ENCODE measurements at places on chromosomes 1 and 21.

- DNase-seq = no peak
Observed at GRCh38 chr1:241276391-241276790, 80.6 kb downstream of the RGS7 start.

GRCh38 chr1:15578921-15579682, 5.7 kb downstream of the AGMAT start:
- DNase-seq = peak; percentile 56

GRCh38 chr1:64433747-64434146, 36.2 kb upstream of the CACHD1 start:
- no peak for DNase-seq

- no peak for DNase-seq
Observed at GRCh38 chr21:44602463-44602850, 2.1 kb downstream of the KRTAP10-7 start.

DNA sequence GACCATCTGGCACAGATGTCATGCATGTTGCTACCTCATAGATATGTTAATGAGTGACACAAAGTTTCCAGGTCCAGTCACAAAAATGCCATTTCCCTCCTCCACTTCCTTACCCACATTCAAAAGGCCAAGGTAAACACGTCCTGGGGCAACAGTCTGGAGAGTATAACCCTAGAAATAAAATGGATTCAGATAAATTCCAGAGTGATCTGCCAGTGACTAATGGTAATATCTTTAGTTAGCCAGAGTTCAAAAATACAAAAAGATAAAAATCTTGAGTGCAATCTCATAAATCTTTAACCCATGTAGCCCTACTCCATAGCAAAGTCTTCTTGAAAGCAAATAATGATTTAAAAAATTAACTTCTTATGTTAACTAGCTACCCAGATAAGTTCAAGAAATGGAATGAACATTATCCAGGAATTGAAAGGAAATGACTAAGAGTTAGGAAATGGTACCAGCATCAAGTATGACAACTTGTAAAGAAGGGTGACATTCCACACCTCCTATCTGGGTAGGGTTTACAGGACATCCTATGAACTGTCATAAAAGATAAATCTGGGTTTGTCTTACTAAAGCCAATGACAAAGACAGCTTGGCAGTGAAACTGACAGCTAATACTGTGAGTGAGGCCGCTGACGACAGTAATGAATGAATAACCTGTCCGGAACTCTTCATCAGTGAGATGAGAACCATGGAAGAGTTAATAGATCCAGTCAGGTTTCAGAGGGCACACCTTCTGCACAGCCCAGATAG, 18.1 kb downstream of the RGS2 start:
- DNase-seq = no peak

GRCh38 chr1:184186167-184186566, 134.6 kb downstream of the TSEN15 start:
- no peak for DNase-seq

GRCh38 chr1:202805886-202806844, 2.1 kb downstream of the KDM5B start:
- DNase-seq = peak; percentile 38

GRCh38 chr1:3366126-3367051, 88.1 kb upstream of the ARHGEF16 start:
- no peak for DNase-seq

DNA sequence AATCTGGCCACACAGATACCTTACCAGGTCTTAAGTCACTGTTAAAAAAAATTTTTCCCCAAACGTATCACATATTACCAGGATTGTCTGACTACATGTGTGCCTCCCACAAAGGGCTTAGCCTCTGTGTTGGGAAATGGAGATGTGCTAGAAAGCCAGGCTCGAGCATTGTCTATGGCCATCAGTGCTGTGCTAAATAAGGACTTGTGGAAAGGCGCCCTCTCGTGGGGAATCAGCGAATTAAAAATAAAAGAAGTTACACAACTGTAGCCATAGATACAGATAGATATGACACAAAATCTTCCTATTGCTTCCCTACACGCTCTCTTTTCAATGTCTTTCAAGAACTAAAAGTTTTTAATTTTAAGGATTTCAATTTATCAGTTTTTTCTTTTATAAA, 47.5 kb upstream of the CRNN start:
- peak; percentile 84 for DNase-seq

DNA sequence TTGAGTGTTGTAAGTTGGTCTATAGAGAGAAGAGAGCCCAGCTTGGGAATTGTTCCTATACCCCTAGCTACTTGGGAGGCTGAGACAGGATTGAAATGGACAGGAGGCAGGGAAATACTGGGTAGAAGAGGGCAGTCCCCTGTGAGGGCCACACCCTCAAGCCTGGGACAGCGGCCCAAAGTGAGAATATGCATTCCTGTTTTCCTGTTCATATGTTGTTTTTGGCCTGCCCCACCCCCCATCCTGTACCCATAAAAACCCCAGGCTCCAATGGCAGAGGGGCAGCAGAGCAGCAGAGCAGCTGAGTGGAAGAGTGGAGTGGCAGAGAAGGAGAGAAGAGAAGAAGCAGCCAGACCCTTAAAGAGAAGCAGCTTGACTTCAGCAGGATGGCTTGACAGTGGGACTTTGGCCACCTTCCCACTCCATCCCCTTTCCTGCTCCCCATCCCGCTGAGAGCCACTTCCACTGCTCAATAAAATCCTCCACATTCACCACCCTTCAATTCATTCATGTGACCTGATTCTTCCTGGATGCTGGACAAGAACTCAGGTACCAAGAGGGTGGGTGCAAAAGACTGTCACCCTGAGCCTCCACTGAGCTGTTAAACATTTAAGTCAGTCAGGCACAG, 70.6 kb upstream of the PUM1 start:
- DNase-seq = no peak

DNA sequence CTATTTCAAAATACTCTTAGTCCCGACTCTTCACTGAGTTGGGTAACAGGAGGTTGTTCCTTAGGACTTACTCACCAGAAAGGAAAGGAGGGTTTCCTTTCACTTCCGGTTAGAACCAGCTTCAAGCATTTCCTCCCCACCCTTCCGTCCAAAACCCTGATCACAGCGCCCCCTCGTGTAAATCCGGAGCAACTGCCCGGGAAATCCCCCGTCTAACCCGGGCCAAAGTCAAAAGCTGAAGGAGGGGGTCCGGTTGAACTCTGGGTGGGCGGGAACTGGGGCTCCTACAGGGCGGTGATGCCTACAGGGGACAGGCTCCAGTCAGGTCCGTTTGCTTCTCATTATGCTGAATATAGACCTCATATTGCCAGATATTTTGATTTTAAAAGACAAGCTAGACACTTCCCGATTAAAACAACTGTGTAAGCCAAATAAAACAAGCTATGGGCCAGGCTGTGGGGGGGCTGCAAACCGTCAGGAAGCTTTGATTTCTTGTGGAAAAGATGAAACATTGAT, 15.0 kb upstream of the MTARC2 start:
- DNase-seq = peak; percentile 81

- DNase-seq = peak; percentile 36
Observed at GRCh38 chr21:33299181-33299752, 25.5 kb upstream of the IFNAR1 start.

GRCh38 chr1:80218112-80218511, 1211.6 kb upstream of the ADGRL4 start:
- no peak for DNase-seq

GRCh38 chr1:48948562-48948961, 171.9 kb upstream of the BEND5 start:
- DNase-seq = no peak

- DNase-seq = no peak
Observed at GRCh38 chr1:91650764-91651163, 150.1 kb downstream of the CDC7 start.

DNA sequence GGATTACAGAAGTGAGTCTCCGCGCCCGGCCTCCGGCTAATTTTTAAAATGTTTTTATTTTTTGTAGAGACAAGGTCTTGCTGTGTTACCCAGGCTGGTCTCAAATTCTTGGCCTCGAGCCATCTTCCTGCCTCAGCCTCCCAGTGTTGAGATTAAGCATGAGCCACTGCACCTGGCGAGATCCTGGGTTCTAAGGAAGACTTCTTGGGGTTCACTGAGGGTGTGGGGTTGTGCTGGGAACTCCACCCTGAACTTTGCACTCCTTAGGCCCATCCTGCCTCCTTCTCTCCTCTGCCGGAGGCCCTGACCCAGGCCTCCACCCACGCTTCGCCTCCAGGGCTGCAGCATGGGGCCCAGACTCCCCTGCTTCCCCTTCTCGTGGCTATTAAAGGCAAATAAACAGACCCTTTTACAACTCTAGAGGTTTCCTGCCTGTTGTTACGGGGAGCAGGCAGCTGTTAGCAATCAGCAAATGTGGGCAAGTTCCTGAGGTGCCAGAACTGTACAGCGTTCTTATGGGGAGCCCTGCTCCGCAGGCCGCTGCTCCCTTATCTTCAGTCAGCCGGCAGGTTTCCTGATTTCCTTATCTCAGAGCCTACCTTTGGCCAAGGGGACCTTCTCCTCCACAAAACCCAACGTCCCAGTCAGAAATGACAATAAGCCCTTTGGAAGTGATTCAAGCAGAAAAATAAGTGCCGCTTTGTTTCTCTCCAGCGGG, 41.0 kb upstream of the LIN9 start:
- no peak for DNase-seq

DNA sequence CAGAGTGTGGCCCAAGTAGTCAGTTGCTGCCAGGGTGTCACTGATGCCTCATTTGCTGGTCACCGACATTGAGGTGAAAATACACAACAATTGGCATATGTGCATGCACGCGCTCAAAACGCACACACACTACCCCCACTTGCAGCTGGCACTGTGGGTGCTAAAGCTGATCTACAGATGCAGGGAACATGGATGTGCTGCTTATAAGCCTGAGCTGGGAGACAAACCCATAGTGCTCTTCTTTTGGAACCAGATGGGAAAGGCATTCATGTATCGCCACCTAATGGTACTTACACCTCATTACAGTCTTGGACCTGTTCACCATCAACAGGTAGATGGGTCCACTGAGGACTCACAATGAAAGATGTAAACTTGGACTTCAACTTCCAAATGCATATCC, 70.3 kb upstream of the CAMK1G start:
- no peak for DNase-seq

DNA sequence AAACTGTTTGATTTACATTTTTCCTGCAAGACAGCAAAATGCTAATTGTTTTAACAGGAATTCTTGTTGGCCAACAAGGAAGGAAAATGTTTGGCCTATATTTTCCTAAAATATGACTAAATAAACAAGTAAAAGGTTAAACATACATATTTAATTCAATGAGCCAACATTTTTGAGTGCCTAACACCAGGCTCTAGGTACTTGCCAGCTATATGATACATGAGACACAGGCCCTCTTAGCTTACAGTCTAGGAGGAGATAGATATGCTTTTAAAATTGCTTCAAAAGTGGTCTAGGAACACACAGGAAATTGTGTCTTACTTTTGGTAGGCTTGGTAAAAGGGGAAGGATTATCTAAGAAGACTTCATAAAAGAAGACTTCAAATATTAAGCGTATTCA, 50.9 kb downstream of the PIGK start:
- DNase-seq = no peak

DNA sequence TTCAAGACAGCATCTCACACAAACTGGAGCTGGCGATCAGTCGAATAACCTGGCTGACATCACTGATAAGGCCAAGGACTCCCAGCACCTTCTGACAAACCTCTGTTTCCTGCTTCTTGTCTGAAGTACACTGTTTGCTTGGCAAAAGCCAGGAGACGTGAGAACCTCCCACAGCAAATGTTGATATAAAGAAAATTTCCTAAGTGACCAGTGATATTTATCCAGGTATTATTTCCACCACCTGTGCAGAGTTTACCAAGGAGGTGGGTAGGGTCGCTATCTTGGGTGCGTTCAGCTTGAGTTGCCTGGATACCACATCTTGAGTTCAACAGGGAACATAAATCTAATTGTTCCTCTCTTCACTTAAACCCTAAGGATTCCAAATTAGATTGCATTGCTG, 72.9 kb downstream of the SETD4 start:
- no peak for DNase-seq

- DNase-seq = no peak
Observed at GRCh38 chr1:230068621-230068873, 1.5 kb downstream of the GALNT2 start.
